Hypothalamus (tissue), 51 donors: ENCODE measurements at places on chromosomes 4 and X.

DNA sequence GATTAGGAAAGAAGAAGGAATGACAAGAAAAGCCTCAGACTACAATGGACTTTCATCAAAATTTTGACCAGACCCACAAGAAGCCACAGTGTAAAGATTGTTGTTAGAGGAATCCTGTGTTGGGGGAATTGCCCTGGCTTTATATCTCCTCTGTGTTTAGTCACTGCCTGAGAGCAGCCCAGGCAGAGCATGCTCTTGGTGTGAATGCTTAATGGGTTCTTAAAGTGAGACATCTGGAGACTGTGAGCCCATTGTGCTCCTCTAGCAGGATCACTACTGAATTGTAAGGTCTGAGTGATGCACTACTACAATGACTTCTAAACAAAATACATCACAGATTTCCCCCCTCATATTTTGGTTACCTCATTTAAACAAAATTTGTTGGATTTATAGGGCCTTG, 1860.5 kb upstream of the ADGRL3 start:
- DNase-seq = no peak

- no peak for DNase-seq
Measured at GRCh38 chr4:185712350-185713024, 99.5 kb downstream of the SORBS2 start.

DNA sequence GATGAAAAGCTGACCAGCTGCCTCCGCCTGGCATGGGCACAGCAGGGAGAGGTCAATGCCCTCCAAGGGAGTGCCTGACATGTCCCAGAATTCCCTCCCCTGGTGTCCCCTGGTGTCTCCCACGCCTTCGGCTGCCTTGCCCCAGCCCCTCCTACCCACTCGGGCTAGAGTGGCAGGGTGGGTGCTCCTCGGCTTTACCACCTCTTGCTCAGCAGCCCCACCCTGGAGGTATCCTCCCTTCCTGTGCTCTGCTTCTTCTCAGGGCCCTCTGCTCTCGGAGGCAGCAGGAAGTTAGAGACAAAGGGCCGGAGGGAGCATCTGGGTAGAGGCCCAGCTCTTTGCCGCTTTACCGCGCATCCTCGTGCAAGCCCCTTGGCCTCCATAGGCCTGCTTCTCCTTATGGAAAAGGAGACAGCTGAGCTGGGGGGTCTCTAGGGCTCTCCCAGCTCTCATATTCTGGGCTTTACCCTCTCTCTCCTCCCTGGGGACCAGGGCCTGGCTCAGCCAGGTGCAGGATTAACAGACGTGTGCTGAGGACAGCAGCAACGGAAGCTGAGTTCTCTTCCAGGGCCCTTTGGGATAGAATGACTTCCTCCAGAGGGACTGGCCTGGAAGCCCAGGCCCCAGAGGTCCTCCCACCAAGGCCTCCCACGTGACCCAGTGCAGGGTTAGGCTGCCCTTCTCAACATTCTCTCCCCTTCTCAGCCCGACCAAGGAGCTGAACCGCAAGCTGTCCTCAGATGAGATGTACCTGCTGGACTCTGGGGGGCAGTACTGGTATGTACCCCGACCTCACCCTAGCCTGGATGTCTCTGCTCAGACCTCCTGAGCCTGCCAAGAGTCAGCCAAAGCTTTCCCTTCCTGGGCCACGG, 17.2 kb downstream of the XPNPEP2 start:
- DNase-seq = no peak

GRCh38 chr4:64766565-64766964, 357.3 kb upstream of the TECRL start:
- no peak for DNase-seq

DNA sequence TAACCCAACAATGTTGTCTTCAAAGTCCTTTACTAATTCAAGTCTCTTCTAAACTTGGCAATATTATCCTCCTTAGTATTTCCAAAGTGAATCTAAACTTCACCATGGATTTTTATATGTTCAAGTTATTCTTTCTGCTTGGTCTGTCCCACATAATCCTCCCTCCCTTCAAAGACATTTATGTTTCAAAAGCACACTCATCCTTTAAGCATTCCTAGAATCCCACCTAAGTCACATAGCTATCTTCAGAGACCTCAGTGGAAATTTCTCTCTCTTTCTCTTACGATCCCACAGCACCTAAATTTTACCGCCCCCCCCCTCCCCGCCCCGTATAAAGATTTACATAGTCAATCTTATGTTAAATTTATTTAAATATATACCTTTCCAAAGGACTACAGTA, 314.9 kb upstream of the GRIA3 start:
- DNase-seq = no peak

DNA sequence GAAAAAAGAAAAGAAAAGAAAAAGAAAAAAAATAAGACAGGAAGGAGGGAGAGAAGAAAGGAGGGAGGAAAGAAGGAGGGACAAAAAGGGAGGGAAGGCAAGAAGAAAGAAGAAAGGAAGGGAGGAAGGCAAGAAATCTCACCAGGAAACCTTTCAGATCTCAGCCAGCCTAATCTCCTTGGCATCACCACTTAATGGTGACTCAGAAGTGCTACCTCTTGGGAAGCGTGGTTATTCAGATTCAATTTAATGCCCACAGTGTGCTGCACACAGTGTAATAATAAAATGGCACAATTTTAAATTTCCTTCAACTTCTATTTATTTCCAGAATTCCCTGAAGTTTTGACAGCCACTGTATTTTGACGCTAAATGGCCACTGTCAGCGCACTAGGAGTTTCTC, 50.3 kb downstream of the DKK2 start:
- no peak for DNase-seq

- no peak for DNase-seq
Measured at GRCh38 chrX:112814496-112814895, 26.1 kb downstream of the AMOT start.

GRCh38 chr4:124423160-124423559, 289.4 kb downstream of the ANKRD50 start:
- no peak for DNase-seq

DNA sequence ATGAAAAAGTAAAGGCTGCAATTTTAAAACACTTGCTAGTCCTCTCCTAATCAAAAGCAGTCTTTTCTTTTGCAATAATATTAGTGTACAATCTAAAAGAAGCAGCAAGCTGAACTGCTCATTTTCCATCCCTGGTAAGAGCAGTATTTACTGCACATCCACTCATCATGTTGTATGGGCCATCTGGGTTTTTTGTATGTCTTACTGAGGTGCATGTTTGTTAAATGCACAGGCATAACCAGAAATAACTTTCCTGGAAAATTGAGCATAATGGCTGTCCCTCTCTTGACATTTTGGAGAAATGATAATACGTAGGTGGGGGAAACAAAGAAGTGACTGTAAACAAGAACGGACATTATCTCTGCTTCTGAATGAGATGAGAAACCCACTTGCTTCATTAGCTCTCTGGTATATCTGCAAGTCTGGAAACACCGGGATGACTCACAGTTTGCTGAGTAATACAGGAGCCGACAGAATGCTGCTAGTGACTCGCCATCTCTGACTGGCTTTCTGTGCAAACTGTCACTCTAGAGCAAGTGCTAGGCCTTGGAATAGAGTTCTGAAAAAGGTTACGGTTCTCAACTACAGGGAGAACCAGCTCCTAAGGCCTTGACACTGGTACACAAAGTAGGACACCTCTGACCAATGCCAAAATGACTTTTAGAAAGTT, 85.7 kb upstream of the MTM1 start:
- no peak for DNase-seq

DNA sequence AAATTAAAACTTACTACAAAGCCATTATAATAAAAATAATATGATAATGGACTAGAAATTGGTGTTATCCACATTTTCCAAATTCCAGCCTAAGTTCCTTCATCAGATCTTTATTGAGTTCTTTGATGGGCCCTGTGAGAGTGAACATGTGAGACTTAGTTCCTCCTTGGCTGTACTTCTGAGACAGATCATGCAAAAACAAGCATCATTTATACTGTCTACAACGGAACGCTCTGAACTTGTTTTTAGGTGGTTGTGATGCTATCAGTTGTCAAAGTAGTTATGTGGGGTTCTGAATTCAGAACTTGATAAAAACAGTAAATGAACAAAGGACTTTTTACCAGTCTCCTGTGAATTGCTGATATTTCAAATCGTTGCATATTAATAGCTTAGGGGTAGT, 48.9 kb downstream of the JADE3 start:
- no peak for DNase-seq

DNA sequence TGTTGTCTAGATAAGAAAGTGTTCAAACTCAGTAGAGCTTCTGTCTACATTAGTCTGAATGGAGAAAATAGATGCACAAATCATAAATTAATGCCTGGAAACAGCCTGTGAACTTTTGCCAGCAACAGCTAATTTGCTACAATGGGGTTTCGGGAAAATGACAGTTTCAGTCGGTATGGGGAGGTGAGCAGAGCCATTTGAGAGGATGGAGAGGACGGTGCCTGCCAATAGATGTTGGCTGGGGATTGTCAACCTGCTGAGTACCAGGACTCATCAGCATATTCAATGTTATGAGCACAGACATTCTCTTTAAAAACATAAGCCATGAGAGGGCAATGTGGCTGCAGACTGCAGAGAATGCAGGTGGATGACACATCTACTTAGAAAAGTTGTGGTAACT, 230.3 kb upstream of the PCDH18 start:
- no peak for DNase-seq

- DNase-seq = no peak
Measured at GRCh38 chr4:19372390-19372789, 879.3 kb upstream of the SLIT2 start.

DNA sequence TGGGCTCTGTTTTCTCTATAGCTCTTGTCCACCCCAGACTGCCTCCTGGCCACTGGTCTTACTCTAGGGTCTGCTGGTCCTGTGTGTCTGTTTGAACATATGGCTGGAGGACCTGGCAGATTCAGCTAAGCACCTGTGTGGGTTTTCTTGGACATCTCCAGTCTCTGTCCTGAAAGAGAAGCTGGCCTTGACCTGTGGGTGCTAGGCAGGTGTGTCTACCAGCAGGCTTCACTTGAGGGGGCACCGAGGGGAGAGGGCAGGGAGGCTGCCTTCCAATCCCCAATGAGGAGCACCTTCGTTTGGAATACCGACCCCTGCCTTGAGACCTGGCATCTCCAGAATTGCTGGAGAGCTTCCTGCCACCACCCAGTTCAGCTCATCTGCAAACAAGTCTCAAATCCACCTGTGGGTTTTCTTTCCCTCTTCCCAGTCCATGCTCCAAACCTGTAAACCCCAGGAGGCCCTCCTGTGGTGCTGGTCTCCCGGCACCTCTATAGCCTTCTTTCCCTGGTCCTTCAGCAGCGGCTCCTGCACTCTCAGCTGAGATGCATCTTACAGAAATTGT, 45.2 kb downstream of the HTRA3 start:
- no peak for DNase-seq

DNA sequence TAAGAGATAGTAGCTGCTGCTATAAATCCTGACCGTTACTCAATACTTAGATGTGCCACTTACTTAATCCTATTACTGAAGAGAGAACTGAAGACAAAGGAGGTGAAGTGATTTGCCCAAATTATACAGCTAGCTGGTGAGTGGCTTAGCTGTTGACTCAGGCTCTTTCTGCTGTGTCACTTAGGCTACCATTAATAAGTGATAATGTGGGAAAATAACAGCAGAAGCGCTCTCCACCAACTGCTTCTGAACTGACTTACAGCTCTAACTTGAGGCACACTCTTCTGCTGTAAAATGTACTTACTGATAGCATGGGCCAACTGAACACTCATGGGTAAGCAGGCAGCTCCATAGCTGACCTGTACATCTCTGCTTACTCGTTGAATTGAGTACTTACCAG, 7.5 kb upstream of the KLHL5 start:
- DNase-seq = no peak

GRCh38 chrX:118637997-118638396, 89.4 kb upstream of the IL13RA1 start:
- DNase-seq = no peak

GRCh38 chrX:51893931-51894696, 691 bp downstream of the MAGED1 start:
- no peak for DNase-seq

DNA sequence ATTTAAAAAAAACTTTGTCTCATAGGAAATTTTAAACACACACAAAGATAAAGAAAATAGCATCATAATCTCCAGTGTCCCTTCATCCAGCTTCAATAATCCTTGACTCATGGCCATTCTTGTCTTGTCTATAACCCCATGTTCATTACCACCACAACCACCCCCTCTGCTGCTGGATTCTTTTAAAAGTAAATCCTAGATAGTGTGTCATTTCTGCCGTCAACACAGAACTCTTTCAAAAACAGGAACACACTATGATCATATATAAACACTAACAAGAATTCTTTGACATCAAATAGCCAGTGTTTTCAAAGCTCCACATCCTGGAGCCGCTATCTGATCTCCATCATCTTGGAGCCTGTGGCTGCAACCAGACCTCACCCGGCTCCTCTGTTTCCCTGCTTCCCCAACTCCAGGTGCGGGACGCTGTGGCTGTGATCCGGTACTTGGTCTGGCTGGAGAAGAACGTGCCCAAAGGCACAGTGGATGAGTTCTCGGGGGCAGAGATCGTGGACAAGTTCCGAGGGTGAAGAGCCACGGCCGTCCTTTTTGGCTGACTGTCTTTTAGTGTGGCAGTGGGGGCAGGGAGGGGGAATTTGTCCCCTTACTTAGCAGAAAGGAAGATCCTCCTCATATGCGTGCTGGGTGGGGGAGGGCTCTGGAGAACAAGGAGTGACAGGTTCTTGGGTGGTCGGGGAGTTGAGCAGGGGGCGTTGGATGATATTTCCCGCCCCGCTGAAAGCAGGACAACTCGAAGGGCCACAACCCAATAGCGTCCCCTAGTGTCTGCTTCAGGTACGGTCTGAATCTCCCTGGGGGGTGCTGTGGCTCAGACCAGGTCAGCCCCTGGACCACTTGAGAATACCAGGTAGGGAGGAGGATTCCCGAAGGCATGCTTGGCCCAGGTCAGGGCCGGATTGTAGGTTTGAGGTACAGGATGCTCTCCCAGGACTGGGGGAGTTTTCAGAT, 15.6 kb downstream of the XPNPEP2 start:
- no peak for DNase-seq

DNA sequence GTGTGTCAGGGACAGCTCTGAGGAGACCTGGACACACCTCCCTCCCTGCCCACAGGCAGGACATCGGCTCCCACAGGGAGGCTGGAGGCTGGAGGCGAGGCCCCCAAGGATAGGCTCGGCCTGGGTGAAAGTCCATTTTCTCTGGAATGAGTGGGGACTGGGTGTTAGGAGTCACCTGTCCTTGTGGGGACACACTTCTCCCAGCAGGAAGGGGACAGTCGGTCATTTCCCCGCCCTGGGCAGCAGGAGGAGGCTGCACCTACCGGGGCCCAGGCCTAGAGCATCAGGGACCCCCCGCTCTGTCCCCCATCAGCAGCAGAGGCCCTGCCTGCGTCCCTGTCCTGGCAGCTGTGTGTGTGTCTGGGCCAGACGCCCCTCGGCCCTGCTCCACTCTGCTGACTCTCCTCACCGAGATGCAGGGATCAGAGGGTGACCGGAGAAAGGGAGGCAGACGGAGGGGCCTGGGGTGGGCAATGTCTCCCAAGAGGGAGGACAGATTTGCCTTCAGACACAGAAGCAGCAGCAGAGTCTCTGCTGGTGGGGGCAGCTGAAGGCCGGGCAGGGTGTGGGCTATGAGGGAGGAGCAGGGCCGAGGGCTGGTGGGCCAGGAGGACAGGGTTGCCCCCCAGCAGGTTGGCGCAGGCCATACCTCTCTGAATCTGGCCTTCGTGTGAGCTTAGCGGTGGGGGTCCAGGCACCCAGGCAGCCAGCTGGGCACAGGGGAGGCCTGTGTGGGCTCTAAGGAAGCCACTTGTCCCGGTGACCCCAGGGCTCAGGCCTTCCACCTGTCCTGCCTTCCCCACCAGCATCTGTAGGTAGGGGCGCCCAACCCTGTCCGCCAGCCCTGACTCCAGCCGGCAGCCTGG, 125.7 kb upstream of the NKX1-1 start:
- DNase-seq = no peak
